ENCODE measurements at places on chromosomes 5 and 9.

DNA sequence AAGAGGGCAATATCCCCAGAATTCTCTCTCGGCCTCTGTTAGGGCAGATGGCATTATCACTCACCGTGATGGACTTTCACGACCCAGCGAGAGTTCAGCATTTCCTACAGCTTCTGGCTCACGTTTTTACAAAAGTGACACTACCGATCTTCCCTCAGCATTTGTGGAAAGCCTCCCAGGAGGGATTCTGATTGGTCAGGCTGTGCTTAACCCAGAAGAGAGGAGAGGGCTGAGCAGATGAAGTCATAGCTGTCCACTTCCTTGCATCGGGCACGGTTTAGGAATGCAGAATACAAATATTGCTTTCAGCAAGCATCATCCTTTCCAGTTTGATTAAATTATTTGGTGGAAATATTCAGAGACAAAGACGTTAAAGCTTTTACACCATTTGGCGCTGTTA is 277.4 kb upstream of the MSX2 start:
- no peak overlapping the region for H3K27ac ChIP-seq
- H3K27me3 ChIP-seq, result no peaks in the 10 kb centered on the region
- H3K36me3 ChIP-seq, result peaks cover 3% of the 10 kb centered on the region
- DNase-seq, result no peak

DNA sequence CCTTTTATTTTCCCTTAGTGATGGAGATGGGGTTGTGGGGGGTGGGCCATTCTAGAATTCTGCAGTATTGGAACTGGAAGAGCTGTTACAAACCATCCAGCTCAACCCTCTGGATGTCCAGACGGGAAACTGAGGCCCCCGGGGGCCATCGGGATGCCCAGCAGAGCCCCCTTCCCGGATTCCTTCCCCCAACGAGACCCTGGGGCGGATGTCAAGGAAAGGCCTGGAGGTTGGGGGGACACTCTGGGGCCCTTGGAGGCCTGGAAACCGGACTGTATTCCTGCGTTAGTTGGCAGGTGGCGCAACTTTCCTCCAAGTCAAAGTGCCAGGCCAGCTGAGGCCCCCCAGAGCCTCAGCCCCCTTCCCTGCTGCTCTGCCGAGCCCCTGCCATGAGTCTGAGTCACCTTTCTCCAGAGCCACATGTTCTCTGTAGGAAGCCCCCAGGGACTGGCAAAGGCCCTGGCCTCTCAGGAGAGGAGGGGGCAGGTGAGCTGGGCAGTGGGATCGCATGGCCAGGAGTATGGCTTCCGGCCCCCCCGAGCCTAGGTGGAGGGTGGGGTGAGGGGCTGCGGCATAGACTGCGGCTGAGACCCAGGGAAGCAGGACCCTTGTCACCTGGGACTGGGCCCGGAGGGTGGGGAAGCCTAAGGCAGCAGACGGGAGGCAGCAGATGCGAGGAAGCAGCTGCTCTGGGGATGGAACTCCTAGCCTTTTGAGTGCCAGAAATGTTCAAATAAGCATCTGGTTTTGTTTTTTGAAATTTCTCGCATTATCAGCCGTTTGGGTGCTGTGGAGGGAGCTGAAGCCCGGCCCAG is 17.8 kb upstream of the FIBCD1 start:
- no peak for DNase-seq
- no peak overlapping the region for H3K4me3 ChIP-seq
- no peak overlapping the region for H3K27ac ChIP-seq
- no peaks in the 10 kb centered on the region for H3K36me3 ChIP-seq

DNA sequence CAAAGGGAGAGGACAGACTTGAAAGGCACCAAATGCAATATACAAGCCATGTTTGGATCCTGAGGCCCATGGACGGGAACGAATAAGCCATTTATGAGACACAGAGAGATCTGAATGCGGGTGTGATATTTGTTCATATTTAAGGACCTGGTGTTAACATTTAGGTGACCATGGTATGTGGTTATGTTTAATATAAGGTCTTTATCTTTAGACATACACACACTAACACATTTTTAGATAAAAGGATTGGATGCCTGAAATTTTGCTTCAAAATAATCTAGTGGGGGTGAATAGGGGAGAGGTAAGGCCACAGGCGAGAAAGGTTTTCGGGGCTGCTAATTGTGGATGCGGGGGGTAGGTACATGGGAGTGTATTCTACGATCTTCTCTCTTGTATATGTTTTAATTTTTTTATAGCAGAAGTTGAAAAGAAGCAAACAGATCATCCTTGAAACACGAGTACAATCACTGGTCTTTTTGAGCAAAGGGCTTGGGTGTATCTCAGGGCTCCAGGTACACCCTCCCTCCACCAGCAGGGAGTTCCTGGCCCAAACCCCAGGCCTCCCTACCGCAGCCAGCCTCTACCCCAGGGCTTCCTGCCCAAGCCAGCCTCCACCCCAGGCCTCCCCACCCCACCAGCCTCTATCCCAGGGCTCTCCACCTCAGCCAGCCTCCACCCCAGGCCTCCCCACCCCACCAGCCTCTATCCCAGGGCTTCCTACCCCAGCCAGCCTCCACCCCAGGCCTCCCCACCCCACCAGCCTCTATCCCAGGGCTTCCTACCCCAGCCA is 12.2 kb downstream of the AKNA start:
- H3K27ac ChIP-seq, result no peak overlapping the region
- no peak overlapping the region for H3K4me3 ChIP-seq
- H3K27me3 ChIP-seq, result no peaks in the 10 kb centered on the region
- H3K4me1 ChIP-seq, result no peaks in the 10 kb centered on the region

GRCh38 chr9:82558855-82559630 is 503.9 kb downstream of the RASEF start:
- DNase-seq, result no peak
- H3K4me1 ChIP-seq, result peaks cover 34% of the 10 kb centered on the region
- peak overlapping the region; percentile 2 for H3K4me3 ChIP-seq

DNA sequence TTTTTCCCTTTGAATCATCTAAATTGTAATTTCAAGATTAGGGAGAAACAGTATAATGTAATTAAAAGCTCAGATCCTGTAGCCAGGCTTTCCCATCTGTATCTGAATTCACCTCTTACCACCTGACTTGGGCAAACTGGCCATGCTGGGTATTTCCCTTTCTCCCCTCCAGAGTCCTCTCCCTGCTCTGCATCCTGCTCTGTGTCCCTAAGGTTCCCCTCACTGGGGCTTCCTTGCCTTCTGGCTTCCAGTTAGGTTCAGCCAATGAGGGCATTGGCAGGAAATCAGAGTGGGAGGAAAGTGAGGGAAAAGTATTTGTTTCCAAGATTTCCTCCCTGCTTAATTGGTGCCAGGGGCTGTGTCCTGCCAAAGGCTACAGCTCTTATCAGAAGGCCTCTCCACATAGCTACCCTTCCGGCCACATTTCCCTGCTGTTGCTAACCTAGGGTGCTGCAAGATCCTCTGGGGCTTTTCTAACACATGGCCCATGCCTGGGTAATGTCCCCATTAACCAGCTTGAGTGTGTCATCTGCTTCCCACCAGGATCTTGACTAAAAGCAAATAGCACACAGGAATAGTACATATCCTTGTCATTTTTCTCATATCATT is 51.0 kb upstream of the MPDZ start:
- DNase-seq, result no peak
- no peaks in the 10 kb centered on the region for H3K36me3 ChIP-seq
- H3K4me3 ChIP-seq, result no peak overlapping the region
- H3K27me3 ChIP-seq, result no peaks in the 10 kb centered on the region

All from type B pancreatic cell (in vitro differentiated cells).